CD4-positive, alpha-beta T cell treated with Interferon alpha-2 for 1 hour (primary cell): ENCODE measurements at places on chromosomes 6 and 20.

- no peak for DNase-seq
These were observed 501.1 kb downstream of the PTPRT start for GRCh38 chr20:42688576-42688975.

DNA sequence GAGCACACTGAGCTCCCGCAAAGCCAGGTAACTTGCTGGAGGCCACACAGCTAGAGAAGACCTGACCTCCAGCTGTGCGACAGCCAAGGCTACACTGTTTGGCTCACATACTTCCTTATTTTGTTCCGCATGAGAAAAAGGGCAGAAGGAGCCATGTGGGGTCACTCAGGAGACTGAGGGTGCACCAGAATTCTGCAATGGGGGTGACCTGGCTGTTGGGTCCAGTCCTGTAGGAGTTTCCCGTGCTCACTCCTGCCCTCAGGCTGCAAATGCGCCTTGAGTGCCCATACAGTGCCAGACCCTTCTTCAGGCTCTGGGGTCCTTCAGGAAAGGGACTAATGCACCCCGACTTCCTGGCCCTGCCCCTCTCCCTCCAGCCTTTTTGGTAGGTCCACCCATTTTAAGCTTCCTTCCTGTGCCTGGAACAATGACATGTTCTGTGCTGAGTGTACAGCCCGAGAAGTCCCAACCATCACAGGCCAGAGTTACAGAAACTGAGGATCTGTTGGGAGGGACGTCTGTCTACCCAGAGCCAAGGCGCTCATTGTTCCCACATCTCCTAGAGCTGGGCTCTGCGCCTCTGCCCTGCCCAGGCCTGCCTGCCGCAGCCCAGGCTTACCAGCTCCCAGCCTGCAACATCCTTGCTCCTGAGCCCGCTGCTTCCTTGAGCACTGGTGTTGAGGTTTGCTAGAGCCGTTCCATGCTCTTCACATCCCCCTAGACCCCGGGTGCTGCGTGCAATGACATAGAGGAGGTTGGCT, 33.5 kb upstream of the CD93 start:
- DNase-seq: no peak

DNA sequence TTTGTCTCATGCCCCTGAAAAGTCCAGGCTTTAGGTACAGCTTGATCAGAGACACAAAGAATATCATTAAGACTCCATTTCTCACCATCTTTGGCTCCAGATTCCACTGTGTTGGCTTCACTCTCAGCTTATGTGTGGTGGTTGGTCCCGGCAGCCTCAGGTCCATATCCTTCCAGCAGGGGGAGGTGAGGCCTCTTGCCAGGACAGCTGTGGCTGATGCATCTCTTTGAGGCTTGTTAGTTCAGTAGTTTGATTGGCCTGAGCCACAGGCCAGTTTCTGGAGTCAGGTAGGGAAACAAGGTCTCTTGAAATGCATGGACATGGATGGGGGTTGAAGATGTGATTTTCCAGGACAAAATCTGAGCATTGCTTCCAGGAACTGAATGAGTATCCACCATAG, 62.4 kb downstream of the JAG1 start:
- DNase-seq: no peak

DNA sequence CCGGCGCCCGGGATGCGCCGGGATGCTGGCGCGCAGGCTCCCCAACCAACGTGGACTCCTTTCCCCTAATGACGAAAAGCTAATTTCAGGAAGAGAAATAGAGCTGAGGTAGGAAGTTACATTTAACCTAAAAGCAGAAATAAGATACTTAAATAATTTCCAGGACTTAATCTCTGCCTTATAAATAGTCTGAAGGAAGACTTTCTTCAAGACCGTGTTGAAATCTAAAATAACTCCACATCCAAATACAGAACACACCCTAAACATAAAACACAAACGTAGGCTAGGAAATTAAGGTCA, 1.3 kb downstream of the ASF1A start:
- DNase-seq: no peak

DNA sequence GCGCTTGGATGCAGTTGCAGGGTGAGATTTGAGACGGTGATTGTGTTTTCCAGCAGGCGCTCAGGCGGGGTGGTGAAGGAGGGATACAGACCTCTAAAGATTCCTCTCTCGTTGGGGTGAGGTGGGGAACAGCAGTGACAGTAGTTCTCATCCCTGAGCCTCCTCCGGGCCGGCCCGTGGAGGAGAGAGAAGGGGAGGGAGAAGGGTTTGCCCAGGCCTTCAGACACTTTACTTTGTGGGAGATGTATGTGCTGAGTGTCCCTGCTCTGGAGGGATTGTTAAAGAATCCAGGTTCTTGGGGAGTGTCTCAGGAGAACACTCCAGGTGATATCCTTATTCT, 41.0 kb downstream of the PSMB9 start:
- no peak for DNase-seq

GRCh38 chr20:43959079-43959919, 44.6 kb downstream of the TOX2 start:
- DNase-seq: peak; percentile 57
